ENCODE measurements at places on chromosomes 5 and 9.

DNA sequence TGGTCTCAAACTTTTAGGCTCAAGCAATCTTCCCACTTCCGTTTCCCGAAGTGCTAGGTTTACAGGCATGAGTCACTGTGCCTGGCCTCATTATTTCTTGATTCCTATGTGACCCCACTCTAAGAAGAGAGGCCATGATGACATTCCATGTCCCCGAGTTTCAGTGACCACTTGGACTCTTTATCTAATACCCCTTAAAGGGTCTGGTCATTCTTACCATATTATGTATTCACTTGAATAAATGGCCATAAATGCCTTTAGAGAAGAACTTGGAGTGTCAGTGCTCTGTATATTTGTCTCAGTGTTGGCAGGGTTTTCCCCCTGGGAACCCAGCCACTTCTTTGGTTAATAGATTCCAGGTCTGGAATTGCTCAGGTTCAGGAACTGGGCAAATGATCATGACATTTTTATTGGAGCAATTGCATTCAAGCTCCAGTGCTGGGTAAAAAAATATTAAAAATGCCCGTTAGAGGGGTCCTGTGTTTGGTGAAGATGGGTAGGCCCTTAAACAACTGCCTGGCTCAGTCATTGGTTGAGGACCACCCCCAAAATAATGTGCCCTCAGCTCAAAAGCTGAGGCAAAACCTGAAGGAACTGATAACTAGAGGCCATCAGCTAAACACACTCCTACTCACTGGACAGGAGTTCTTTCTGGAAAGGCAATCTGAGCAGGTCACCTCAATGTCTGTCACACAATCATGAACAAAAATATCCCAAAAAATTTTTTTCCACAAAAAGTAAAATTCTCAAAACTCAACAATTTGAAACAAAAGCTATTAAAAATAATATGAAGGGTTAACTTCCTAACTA lies 186.6 kb upstream of the ZNF608 start:
- no peak for DNase-seq

DNA sequence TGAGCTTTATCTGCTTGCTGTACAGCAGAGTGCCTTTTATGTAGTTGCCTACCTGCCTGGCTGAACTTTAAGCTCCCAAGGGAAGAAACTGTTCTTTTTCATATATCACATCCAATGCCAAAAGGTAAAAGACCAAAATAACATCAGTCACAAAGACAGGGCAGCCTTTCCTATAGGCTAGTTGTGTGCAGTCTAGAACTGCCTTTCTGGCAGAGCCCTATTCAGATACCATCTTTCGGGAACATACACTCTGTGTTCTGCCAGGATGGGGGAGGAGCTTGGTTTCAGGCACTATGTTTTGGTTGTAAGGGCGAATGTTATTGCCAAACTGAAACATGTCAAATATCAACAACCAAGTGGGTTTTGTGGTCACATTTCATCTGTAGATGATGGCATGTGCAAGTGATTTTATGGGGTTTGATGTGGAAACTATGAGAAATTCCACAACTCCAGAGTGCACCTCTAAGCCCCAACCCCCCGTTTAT lies 314.5 kb downstream of the ADGRV1 start:
- no peak for DNase-seq

DNA sequence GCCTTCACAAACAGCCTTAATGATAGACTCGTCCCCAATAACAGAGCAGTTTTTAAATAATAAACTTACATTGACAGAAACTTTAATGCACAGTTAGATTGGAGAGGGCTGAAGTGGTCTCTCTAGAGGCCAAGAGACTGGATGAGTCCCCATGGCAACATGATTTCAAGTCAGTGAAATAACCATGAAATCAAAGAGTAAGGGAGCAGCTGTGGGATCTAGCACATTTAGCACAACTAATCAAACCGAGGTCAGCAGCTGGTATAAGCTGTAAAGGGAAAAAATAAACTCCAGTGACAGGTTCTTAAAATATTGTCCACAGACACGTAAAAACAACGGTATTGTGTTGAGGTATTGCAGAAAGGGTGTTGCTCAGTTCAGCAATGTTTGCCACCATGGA lies 916.6 kb downstream of the DNAH5 start:
- DNase-seq = no peak

DNA sequence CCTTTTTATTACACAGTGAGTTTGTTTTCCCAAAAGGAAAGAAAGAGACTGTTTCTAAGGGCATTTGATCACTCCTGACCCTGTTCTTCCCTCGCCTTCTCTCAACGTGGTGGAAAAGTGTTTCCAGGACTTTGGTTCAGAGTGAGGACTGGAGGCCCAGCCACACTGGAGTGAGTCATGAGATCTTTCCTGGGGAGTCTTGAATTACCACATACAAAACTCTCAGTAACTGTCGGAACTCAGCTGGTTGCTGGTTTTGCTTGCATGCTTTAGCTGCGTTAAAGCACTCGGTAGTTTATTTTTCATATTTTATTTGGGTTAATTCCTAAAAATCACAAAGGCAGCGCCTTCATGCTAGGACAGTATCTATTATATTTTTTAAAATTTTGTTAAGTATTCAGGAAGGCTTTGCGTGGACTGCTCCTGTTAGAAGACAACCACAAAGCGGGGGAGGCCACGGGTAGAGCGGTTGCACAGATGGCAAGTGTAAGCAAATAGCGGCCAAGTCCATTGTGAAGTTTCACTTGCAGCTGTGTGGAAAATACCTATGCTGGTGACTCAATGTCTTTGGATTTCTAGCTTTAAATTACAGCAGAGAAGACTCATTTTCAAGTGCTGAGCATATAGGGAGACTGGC lies 77.7 kb downstream of the ARSB start:
- no peak for DNase-seq

DNA sequence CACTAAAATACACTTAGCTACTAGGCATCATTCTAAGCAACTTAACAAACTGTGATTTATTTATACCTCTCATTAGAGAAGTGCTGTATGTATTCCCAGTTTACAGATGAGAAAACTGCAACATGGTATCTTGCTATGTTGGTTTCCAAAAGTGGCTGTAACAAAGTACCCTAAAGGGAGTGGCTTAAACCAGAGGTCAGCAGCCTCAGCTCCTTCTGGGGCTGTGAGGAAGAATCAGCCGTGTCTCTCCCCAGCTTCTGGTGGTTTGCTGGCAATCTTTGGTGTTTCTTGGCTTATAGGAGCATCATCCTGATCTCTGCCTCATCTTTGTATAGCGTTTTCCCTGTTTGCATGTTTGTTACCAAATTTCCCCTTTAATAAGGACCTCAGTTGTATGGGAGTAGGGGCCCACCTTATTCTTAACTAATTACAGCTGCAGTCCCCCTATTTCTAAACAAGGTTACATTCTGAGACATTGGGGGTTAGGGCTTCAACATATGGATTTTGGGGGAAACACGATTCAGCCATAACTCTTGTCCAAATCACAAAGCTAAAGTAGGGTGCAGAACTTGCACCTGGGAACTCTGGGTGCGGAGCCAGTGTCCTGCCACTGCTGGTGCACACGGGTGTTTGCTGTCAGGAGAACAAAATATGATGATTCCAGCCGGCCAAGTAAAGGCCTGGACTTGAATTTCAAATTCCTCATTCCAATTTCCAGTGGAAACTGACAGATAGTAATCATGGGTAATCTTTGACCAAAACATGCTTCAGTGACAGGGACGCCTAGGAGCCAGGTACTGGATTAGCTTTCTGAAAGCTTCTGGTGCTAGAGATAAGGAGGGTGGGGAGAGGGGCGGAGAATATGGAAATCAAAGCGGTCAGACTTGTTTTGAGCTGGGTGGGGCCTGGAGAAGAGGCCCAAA lies 43.3 kb downstream of the RAI14 start:
- no peak for DNase-seq

GRCh38 chr5:64292611-64293215 lies 127.1 kb downstream of the RNF180 start:
- no peak for DNase-seq

GRCh38 chr5:179187681-179188575 lies 127.8 kb downstream of the ZNF354C start:
- DNase-seq = no peak

- no peak for DNase-seq
Observed at GRCh38 chr9:99544526-99544925, 277.2 kb upstream of the NR4A3 start.

DNA sequence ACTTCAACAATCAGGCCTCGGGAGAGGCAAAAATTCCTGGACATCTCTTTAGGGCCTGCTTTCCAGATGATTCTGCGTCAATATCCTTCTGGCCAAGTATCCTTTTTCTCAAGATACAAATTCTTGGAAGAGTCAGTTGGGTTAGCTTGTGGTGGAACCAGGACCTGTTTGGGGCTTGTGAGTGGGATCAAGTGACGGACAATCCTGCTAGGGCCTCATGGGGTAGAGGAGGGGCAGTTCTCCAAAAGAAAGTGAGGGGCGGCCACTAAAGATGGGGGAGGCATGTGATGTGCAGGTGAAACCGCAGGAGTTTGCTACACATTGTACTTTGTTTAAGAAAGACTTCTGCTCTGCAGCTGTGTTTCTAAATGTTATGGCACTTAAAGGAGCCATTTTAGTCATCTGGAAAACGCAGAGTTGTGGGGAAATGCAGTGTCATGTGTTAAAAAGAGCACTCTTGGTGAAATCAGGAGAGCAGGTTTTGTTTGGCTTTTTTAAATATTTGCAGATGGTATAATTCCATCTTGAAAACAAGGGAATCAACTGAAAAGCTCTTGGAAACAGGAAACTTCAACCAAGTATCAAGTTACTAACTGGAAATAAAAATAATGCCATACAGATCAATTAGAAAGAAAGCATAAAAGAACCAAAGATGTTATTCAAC lies 27.4 kb upstream of the GSN start:
- DNase-seq = no peak

- DNase-seq = no peak
Observed at GRCh38 chr5:169950333-169950732, 30.0 kb downstream of the INSYN2B start.

GRCh38 chr5:29822521-29822920 lies 1371.0 kb upstream of the CDH6 start:
- no peak for DNase-seq

DNA sequence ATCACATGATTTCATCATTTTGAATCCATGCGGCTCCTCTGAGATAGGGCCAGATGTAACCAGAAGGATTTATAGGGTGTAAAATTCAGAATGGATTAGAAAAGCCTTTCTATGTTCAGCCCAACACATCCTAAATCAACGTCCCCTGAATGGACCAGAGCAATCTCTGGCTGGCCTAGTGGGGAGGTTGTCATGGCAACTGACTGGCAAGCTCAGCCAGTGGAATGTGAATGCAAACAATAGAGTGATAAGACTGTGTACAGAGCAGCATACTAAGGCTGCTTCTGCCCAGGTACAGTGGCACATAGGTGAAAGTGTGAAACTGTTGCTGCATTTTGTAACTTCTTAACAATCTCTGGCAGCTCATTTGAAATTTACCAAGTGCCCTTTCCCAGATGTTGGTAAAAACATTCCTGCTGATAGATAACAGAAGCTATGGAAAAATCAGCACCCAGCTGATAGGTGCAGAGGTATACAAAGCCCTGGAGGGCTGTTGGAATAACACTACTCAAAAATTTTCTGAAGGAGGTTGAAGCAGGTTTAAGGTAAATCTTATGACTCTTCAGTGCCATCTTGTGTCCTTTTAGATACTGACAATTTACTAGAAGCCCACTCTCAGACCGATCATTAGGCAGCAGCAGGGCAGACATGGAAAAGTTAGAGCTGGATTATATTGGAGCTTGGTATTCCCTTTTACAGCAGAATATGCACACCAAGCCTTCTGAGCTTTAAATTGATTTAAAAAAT lies 267.2 kb downstream of the RAB3C start:
- no peak for DNase-seq

DNA sequence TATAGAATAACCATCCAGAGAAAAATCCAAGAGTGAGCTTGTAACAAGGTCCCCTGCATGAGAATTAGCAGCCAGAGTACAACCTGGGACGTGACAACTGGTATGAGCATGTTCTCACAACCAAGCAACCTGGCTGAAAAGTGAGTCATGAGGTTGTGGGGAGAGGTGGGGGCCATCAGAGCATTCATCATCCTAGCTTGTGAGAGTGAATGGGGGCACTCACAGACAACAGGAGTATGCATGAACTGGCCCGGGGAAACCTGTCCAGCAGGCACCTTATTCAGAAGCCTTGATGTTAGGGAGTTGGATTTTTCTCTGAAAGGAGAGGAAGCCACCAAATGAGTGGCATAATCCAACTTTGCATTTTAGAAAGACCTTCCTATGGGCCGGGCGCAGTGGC lies 113.0 kb downstream of the FRMD3 start:
- DNase-seq = no peak

Data from stimulated activated CD8-positive, alpha-beta memory T cell treated with anti-CD3 and anti-CD28 coated beads, Interleukin-4, amount 100 ng/mL, for 1 hour (primary cell).